ENCODE measurements at places on chromosomes 13 and 19.

DNA sequence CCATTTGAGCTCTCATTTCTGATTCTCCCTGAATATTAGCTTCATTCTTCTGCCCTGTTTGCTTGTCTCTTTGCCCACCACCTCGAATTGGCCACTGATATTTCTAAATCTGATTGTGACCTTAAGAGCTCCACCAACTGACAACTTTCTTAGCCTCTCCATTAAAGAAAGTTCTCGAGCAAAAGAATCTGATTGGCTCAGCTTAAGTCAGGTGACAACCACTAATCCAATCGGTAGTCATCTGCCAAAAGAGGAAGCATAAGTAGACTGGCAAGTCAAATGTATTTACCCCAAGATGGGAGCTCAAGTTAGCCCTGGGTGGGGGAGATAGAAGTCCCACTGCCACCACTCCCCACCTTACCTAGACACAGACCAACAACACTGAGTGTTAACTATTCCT is 41.5 kb downstream of the NOTCH3 start:
- no peak for DNase-seq

DNA sequence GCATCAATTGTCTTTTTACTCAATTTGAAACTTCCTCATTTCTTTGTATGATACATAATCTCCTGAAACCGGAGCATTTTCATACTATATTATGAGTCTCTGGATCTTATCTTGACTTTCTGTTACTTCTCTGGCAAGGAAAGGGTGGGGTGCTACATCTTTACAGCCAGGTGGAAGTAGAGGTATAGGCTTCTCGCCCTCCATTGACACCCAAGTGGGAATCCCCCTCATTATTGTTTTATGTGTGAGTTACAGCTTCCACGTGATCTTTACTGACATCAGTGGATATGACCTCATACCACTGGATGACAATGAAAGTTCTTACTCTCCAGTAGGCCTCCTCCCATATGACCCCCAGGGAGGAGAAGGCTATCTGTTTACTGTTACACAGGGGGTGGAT is 262.1 kb upstream of the DACH1 start:
- DNase-seq = no peak

DNA sequence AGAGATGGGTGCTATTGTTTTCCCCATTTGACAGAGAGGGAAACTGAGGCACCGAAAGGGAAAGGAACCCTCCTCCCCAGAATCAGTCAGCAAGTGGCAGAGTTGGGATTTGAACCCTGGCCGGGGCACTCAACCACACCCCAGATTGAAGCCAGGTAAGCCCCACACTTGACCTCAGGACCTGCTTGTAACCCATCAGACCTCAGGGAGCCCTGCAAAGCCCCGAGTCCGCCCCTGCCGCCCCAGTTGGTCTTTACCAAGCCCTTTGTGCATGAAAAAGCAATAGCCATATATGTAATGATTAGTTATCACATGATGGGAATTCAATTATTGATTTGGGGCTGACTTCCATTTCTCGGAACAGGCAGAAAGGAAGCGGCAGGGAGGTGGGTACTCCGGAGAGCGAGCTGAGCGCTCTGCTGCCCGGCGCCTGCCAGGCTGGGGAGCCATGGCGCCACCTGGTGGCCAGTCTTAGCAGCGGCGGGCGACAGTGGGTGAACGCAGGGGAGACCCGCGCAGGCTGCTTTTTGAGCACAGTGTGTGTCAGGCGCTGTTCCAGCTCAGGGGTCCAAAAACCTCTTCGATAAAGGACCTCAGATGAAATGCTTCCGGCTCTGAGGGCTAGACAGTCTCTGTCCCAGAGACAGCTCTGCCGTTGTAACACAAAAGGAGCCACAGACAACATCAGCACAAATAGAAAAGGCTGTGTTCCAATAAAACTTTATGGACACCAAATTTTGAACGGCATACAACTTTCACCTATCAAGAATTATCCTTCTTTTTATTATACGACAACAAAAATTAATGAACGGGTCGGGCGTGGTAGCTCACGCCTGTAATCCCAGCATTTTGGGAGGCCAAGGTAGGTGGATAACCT is 82.9 kb upstream of the CACNA1A start:
- peak; percentile 56 for DNase-seq

DNA sequence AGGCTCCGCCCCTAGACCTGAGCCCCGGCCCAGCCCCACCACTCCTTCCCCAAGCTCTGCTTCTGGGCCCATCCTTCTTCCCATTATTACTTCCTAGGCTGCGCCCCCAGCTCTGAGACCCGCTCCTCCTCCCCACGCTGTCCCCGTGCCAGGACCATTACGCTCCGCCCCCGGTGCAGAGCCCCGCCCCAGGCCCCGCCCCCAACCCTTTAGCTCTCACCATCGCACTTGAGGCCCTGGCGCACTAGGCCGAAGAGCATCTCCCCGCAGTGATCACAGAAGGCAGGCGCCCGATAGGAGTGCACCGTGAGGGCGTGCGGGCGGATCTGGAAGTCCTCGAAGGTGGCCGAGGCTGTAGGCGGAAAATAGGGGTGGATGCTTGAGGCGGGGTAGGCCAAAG is 6.2 kb downstream of the PRKD2 start:
- no peak for DNase-seq

- no peak for DNase-seq
Measured at GRCh38 chr19:38634757-38635482, 12.5 kb upstream of the ACTN4 start.

DNA sequence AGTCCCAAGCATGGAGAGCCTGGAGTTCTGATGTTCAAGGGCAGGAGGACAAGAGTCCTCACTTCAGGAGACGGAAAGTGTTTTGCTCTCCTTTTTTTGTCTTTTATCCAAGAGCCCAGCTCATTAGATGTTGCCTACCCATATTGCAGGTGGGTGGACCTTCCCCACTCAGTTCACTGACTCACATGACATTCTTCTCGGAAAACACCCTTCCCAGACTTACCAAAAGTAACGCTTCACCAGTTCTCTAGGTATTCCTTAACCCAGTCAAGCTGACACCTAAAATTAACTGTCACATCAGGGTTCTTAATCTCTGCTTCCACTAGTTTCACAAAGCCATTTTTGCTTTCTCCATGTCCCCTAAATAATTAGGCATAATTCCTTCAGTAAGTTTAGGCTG is 2215.4 kb upstream of the PCDH20 start:
- no peak for DNase-seq

DNA sequence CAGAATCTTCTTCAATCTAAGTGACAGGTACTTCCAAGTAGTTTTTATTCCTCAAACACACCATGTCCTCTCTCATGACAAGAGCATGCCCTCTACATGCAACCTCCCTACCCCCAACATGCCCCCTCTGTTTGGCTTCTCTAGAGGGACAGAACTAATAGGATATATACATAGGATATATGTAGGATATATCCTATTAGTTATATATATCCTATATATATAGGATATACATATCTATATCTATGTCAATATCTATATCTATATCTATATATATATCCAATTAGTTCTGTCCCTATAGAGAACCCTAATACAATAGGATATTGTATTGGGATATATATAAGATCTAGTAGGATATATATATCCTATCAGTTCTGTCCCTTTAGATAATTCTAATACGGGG is 701.9 kb upstream of the MIR17HG start:
- DNase-seq = no peak

GRCh38 chr13:29564373-29564772 is 31.1 kb downstream of the SLC7A1 start:
- DNase-seq = no peak

GRCh38 chr13:68099631-68100030 is 869.5 kb upstream of the PCDH9 start:
- DNase-seq = no peak

GRCh38 chr13:20192836-20193161 is at the start of gene GJB2:
Gene GJB2 (minus strand): TSS chr13:20192938. CDS start chr13:20189581, 3,357 bp downstream.
- no peak for DNase-seq

GRCh38 chr13:100208626-100209025 is 119.7 kb downstream of the PCCA start:
- no peak for DNase-seq

GRCh38 chr19:3292958-3293529 is 68.6 kb downstream of the CELF5 start:
- no peak for DNase-seq

DNA sequence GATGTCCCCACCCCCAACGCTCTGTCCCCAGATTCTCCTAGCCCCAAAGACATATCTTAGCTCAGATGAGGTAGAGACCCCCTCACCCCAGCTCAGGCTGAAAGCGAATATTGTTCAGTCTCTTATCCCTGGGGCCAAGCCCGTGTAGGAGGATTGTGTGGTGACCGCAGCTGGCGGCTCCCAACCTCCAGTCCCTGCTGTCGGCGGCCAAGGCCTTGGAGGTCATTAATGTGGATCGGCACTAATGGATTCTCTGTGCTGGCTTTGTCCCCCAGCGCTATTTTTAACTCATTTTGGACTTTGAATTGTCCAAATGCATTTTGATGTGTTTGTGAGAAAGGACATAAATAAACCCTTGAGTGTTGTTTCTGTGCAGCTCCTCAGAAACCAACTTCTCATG is 124.2 kb downstream of the UQCRFS1 start:
- no peak for DNase-seq

DNA sequence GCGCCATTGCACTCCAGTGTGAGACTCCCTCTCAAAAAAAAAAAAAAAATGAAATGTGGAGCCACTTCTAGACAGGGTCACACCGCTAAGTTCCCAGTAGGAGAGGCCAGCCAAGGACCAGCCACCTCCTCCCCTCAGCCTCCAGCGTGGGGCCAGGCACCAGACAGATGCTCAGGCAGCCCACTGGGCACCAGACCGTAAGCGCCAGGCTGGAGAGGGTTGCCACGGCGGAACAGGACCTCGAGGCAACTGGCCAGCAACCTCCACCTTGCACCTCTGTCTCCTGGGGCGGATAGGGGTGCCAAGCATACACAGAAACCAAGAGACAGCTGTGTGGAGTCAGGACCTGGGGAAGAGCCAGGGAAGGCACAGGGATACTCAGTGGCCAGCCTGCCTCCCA is 3.7 kb downstream of the PEPD start:
- DNase-seq = no peak

GRCh38 chr13:69373747-69374425 is 733.7 kb upstream of the ATXN8OS start:
- DNase-seq = no peak

DNA sequence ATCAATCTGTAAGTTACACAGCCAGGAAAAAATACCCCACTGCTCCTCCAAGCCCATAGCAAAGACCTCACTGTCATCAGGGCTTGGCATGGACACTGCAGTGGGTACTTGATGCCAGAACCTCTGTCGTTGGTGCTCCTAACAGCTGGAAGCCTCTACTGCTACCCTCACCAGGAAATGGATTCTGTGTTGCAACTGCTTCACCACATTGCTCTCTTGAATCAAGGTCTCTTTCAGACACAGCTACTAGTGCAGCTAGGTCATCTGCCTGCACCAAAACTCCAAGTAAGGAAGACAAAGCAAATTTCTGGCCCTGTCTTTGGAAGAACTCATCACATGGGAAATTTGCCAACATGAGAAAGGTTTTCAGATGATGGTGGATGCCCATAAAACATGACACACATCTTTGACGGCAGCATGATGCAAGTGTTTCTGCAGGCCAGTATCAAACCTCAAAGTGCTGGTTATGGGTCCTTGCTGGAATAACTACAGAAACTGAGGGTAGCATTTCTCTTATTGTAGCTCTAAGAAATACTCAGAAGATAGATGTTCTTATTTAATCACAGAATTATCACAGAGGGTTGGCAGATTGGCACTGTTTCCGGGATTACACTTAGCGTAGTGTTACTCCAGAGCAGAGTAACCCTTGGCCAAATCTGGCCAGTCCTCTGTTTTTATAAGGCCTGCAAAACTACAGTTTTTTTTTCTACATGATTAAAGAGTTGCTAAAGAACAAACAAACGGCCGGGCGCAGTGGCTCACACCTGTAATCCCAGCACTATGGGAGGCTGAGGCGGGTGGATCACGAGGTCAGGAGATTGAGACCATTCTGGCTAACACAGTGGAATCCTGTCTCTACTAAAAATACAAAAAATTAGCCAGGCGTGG is 12.9 kb upstream of the PCCA start:
- DNase-seq = no peak

DNA sequence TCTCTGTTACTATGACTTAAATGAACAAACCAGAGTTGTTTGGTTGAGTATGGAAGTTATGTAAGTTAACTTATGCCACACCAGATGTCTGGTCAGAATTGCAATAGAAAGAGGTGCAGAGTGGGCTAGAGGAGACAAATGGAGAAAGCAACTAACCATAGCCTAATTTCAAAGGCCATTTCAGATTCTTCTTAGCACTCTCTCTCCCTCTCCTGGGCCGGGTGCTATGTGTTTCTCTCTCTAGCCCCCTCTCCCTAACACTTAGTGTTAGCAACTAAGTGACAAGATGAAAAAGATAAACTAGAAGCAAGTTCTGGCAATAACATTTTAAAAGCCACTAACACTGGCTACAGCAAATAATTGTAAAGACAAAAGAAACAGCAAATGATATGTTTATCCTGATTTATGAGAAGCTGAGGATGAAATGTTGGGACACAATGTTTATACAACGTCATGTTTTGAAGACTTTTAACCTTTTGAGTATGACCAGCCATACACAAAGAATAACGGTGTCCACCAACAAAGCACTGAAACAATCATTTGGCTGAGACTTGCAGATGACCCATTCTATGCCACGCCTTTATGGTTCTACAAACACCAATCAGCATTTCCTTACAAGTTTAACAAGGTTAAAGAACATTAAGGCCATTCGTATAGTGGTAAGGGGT is 18.6 kb downstream of the SERPINE3 start:
- no peak for DNase-seq

DNA sequence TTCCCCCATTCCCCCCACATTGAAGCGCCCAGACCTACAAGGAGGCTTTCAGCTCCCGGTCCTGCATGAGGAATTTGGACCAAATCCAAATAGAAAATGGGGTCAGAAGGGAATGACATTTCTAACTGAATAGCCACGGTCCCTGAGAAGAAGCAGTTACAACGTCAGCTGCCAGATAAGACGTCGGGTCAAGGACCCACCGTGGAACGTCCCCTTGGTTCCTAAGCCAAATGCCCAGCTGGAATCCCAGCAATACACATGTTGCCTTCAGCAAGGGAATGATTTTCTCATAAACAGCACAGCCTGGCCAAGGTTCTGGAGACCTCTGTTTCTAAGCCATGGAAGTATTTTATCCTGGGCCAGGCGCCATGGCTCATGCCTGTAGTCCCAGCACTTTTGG is 109.1 kb upstream of the PEG3 start:
- no peak for DNase-seq

DNA sequence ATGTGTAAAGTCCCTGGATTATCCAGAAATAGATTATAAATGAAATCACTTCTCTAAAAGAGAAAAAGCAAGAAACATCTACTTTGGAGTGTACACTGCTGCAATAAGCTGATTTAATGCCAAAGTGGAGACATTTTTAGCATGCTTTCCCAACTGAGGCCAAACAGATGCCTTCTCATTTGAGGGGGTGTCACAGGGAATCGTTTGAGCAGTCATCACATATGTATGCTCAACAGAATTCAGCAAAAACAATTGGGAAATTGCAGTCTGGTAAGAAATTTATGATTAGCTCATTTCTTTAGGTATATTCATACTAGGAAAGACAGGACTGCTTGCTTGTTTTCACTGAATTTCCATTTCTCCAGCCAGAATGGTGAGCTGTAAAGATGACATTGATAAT is 27.3 kb upstream of the TPP2 start:
- DNase-seq = no peak

- DNase-seq = no peak
Measured at GRCh38 chr19:35207391-35207871, 21.1 kb downstream of the FAM187B start.
